Pancreas (tissue), 10 donors: ENCODE measurements at places on chromosomes 2 and 18.

GRCh38 chr2:1505031-1505441 lies 91.8 kb downstream of the TPO start:
- no peak for DNase-seq

DNA sequence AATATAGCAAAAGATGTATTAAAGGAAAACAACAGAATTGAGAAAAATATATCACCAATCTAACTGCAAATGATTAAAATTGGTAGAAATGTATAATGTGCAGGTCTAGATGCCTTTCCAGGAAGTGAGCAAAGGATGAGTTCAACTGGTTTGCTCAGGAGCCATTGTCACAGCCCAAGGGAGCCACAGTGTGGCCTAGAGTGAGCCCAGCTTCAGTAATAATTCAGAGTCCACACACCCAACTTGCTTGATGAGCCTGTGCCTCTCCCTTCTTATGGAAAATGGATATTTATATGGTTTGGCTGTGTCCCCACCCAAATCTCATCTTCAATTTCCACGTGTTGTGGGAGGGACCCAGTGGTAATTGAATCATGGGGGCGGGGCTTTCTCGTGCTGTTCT lies 92.2 kb upstream of the ASAP2 start:
- no peak for DNase-seq

- no peak for DNase-seq
Observed at GRCh38 chr2:149261692-149262091, 68.7 kb upstream of the LYPD6 start.

- no peak for DNase-seq
Observed at GRCh38 chr18:9910071-9910470, 3.7 kb upstream of the VAPA start.

GRCh38 chr18:60372132-60372531 lies 443 bp downstream of the MC4R start:
- no peak for DNase-seq

- DNase-seq, result no peak
Observed at GRCh38 chr2:24576146-24576545, 85.1 kb downstream of the NCOA1 start.

DNA sequence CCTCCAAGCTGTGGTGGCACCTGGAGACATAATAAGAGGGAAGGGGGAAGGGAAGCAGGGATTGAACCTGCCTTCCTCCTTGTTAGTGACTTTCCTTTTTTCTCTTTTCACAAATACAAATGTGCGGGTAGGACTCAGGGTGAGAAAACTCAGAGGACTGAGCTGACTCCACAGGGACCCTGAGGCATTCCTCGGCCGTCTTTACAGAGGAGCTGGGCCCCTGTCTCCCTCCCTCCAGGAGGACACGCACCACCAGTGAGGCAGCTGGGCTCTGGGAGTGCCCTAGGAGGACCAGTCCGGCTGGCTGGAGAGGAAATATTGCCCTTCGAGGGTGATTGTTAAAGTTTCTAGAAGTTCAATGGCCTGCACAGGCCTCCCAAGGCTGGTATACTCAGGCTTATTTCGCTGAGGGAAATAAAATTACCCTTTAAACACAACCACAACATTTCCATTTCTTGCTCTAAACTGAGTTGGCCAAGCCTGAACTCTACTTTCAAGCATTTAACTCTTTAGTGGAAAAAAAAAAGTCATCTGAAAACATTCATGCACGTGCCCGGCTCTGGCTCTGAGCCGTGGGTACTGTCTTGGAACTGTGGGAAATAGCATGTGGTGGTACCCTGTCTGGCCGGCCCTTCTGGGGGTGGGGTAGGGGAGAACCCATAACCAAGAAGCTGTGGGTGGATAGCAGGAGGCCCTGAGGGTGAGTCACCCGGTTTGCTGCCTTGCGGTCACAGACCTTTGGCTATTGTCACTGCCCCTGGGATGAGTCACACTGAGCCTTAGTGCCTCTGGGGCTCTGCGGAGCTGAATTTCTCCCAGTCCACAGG lies 116.0 kb downstream of the COPS8 start:
- no peak for DNase-seq

- peak; percentile 46 for DNase-seq
Observed at GRCh38 chr2:197786010-197786877, 1.1 kb upstream of the BOLL start.

DNA sequence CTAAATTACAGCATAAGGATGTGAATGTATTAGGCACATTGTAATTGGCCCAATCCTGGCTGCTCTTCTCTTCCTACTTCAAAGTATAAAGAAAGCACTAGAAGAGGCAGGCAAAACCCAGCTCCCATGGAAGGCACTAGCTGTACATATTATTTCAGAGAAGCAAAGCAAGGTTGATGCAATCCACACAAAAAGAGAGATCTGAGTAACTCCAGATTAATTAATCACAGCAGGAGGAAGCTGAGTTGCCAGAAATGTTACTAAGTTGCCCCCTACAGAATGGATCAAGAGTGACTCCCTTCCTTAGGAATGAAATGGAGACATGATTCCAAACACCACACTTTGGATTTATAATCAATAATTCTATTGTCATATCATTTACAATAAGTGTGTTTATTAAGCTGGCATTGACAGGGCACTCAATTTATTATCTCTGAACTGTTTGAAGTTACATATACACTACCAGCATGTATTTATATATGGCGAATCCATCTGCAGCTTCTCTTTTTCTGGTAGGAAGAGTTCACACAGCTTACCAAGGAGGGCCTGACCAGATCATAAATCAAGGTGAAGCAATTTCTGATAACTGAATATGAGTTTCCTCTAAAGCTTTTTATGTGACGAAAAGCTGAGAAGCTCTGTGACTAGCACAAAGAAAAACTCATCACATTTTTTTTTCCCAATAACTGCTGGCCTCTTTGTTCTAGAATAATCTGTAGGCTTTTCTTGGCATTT lies 393.1 kb upstream of the LYPD1 start:
- no peak for DNase-seq

DNA sequence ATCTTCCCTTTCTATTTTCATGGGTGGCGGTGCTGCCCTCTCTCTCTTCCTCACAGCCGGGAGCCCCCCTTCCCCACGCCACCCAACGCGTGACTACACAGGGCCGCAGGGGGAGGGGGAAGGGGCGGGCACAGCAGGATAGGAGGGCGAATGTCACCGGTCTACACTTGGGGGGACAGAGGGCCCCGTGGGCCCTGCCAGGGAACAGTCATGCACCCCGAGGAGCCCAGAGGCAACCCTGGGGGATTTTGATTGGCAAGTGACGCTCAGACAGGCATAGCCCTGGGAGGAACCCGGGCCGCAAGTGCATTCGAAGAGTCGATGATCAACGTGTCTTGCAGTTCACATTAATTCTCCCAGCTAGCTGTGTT lies 91.1 kb upstream of the ANKRD30BL start:
- no peak for DNase-seq

DNA sequence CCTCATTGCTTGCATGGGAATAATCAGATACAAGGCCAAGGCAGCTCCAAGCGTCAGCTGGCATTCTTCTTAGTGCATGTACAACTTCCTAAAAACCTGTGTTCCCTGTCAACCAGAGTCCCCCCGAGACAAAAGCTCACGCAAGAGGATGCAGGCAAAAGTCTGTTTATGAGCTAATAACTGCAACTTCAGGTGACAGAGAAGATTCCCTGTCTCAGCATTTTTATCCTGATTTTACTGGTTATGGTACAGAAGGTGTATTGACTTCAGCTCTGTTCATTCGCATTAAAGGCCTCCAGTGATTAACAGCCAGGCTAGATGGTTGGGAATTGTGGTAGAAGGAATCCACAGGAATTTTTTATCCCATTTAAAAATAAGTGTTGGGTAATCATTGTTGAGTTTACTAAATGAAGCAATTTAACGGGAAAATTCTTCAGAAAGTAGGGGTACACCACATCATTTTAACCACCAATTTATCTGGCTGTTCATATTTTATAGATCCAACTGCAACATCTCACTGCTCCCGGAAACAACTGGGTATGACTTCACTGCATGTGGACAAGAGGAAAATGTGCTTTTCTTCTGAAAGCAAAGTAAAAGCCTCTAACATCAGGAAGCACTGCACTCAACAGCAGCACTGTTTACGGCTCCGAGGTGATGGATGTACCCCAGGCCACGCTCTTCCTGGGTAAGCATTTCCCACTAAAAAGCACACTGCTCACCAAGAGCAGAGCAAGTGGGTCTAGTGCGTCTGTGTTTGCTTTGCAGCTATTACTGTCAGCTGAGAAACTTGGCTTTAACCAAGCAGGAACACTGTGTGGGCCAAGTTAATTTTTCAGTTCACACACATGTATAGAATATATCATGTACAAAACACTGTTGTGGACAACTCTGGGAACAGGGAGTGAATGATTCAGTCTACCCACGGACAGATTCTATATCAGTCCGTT lies 31.9 kb downstream of the CCBE1 start:
- DNase-seq, result no peak

GRCh38 chr2:101238930-101239759 lies 13.5 kb upstream of the CNOT11 start:
- no peak for DNase-seq

DNA sequence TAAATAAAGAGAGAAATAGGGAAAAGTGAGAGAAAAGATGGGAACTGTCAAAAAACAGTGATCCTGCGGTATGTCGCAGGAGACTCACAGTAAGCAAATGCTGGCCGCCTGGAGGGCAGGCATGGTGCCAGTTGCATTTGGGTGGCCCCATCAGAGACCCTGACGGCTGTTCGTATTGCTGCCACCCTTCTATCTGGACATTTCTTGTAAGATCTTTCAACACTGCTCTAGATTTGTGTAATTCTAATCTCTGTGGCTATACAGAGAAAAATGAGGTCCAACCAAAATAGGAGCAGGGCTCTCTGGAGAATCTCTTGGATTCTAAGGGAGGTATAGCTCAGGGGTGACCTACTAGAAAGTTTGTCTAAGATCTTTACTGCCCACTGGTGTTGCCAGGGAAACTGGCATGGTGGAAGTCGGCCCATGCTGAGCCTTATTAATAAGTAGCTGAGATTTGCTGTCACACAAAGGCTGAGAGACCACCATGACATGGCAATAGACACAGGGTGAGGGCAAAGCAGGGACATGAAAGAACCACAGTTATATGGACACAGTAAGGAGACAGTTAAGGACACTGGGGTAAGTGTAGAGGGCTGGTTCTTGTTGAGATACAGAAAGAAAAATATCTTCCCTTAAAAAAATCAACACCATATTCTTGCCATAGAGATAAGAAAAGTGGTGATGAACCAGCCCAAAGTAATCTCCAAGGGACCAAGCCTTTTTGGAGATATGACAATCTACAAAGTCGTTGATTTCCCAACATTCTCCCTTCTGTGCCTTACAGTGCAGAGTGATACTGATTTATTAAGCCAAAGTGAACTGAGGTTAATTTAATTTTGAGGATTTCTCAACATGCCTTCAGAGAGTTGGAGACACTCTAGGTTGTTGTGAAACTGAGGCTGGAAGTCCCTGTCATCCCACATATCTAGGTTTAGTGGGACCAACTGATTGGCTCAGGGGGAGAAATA lies 26.4 kb upstream of the FZD7 start:
- no peak for DNase-seq

DNA sequence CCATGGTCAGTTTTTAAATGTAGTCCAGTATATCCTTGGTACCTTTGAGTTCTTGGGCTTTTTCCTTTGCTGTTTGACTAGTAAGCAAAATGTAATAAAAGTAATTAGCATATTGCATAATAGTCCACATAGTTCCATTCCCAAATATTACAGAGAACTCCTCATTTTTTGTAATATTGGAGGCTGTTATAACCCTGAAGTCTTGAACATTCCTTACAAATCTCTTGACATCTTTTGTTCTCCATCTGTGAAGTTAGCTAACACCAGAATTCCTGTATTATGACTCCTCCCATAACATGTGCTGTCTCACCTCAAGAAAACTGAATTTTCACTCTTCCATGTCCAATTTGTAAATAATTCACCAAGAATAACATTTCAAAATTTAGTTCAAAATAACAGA lies 17.1 kb downstream of the CREB1 start:
- DNase-seq, result no peak

GRCh38 chr2:235021752-235022151 lies 69.9 kb downstream of the SH3BP4 start:
- DNase-seq, result no peak

DNA sequence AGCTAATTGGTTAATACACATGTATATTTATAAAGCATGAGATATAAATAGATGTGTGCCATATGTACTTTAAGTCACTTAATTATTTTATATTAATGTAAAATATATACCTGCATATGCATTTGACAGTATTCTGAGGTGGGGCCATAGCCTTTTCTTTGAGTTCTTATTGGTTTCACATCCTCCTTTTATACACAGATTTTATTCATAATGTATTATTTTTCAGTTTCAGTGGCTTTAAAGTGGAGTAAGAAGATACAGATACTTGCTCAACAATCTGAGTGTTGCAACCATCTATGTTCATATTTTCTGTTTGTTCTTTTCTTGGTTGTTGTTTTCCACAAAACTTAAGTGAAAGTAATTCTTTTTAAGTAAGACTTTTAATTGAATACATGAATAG lies 436.5 kb downstream of the RND3 start:
- no peak for DNase-seq

DNA sequence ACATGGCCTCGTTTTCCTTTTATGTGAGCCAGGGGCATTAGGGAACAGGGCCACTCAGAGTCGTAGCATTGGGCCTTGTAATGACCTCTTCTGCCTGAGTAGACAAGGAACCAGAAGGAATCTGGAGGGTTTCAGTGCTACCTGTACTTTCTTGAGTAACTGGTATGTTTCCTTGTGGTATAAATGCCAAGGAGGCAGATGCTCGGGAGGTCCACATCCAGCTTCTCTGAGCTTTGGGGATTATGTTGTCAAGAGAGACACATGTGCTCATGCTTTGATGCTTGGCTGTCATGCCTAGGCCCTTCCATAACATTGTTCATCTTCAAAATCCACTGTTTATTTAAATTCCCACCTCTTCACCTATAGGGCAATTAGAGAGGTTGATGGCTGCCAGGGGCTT lies 26.3 kb downstream of the FOSL2 start:
- no peak for DNase-seq

- no peak for DNase-seq
Observed at GRCh38 chr2:240559286-240559685, 871 bp upstream of the DUSP28 start.

GRCh38 chr2:136126021-136126420 lies 8.1 kb upstream of the CXCR4 start:
- DNase-seq, result no peak

GRCh38 chr2:795531-796041 lies 118.4 kb upstream of the TMEM18 start:
- no peak for DNase-seq
